Smooth muscle cell of the pulmonary artery (primary cell): ENCODE measurements at places on chromosomes 12 and 14. TPM values are rescaled to one million over a fixed set of nuclear protein-coding genes. Genes with fewer than 3 reads are reported as not detected.

The ARHGDIB gene
- total RNA-seq = 11.4 and 14.0 TPM in 2 replicates

The PPP1R1A gene
- not detected in 2 replicates for total RNA-seq

The SLC38A4 gene
- 0.39 and 0.56 TPM in 2 replicates for total RNA-seq

The PLA2G1B gene
- total RNA-seq = not detected in 2 replicates

The GARIN6 gene
- not detected in 2 replicates for total RNA-seq

The SERPINA1 gene
- not detected in 2 replicates for total RNA-seq

The FSCB gene
- not detected in 2 replicates for total RNA-seq

The MANSC4 gene
- total RNA-seq = not detected in 2 replicates

The LRCOL1 gene
- not detected in 2 replicates for total RNA-seq

The KRT71 gene
- total RNA-seq = not detected in 2 replicates

The INTS13 gene
- 27.7 and 30.2 TPM in 2 replicates for total RNA-seq

The IKBIP gene
- total RNA-seq = 69.8 and 69.9 TPM in 2 replicates

The RPS6KA5 gene
- total RNA-seq = 1.4 and 1.6 TPM in 2 replicates

The ESRRB gene
- total RNA-seq = not detected in 2 replicates

The FAIM2 gene
- total RNA-seq = 3.7 and 8.3 TPM in 2 replicates

The OLR1 gene
- total RNA-seq = 0.33 TPM in 1 of 2 replicates, not detected in the other

The KLRG1 gene
- 0.50 and 0.78 TPM in 2 replicates for total RNA-seq

The FLRT2 gene
- total RNA-seq = 7.9 and 29.4 TPM in 2 replicates

The DIO2 gene
- total RNA-seq = 18.7 and 97.5 TPM in 2 replicates

The PPFIA2 gene
- 2.6 and 4.6 TPM in 2 replicates for total RNA-seq

The APOF gene
- total RNA-seq = not detected in 2 replicates

The SLC35F4 gene
- total RNA-seq = not detected in 2 replicates

The NKX2-8 gene
- not detected in 2 replicates for total RNA-seq

The WNK1 gene
- 215 and 247 TPM in 2 replicates for total RNA-seq

The SERPINA5 gene
- total RNA-seq = 0.03 and 0.33 TPM in 2 replicates

The FAM181A gene
- total RNA-seq = not detected in 2 replicates

The CD4 gene
- total RNA-seq = 0.26 and 13.2 TPM in 2 replicates

The LRTM2 gene
- total RNA-seq = not detected in 2 replicates

The HOXC4 gene
- total RNA-seq = 0.79 and 1.2 TPM in 2 replicates

The PRICKLE1 gene
- 0.79 and 2.6 TPM in 2 replicates for total RNA-seq

The HEBP1 gene
- total RNA-seq = 24.9 and 26.4 TPM in 2 replicates

The PIGH gene
- total RNA-seq = 15.8 and 16.2 TPM in 2 replicates

The TMTC2 gene
- total RNA-seq = 9.3 and 17.1 TPM in 2 replicates

The INSM2 gene
- total RNA-seq = not detected in 2 replicates

The DIO3 gene
- total RNA-seq = 0.13 and 1.1 TPM in 2 replicates

The SERPINA4 gene
- not detected in 2 replicates for total RNA-seq

The TECPR2 gene
- total RNA-seq = 23.3 and 36.1 TPM in 2 replicates

The TEX52 gene
- not detected in 2 replicates for total RNA-seq

The ADAMTS20 gene
- not detected in 2 replicates for total RNA-seq

The RBMS2 gene
- total RNA-seq = 26.2 and 27.9 TPM in 2 replicates

The AGAP2 gene
- total RNA-seq = 0.17 and 0.20 TPM in 2 replicates
